M059J (cell line): ENCODE measurements at places on chromosomes 5 and 9. TPM values are rescaled to one million over a fixed set of nuclear protein-coding genes. Genes with fewer than 3 reads are reported as not detected.
A peak's percentile ranks its signal among the peaks of the same experiment; 100 is the strongest.

Gene CNTNAP3
- total RNA-seq: 0.05 and 0.42 TPM in 2 replicates

Gene FOXD4
- total RNA-seq: 0.05 TPM in 1 of 2 replicates, not detected in the other

Gene DEPDC1B
- total RNA-seq: 15.9 and 27.3 TPM in 2 replicates

Gene PNPLA7
- total RNA-seq: 0.27 TPM in 1 of 2 replicates, not detected in the other

Gene NRARP
- not detected in 2 replicates for total RNA-seq

Gene ALDH1A1
- total RNA-seq: 0.07 and 0.71 TPM in 2 replicates

Gene FCN2
- not detected in 2 replicates for total RNA-seq

Gene GADD45G
- total RNA-seq: 0.32 and 0.49 TPM in 2 replicates

Gene PLPP7
- 2.6 and 3.4 TPM in 2 replicates for total RNA-seq

Gene SPINK13
- not detected in 2 replicates for total RNA-seq

GRCh38 chr5:178547052-178547666, 43.0 kb downstream of the COL23A1 start:
- DNase-seq: no peak

DNA sequence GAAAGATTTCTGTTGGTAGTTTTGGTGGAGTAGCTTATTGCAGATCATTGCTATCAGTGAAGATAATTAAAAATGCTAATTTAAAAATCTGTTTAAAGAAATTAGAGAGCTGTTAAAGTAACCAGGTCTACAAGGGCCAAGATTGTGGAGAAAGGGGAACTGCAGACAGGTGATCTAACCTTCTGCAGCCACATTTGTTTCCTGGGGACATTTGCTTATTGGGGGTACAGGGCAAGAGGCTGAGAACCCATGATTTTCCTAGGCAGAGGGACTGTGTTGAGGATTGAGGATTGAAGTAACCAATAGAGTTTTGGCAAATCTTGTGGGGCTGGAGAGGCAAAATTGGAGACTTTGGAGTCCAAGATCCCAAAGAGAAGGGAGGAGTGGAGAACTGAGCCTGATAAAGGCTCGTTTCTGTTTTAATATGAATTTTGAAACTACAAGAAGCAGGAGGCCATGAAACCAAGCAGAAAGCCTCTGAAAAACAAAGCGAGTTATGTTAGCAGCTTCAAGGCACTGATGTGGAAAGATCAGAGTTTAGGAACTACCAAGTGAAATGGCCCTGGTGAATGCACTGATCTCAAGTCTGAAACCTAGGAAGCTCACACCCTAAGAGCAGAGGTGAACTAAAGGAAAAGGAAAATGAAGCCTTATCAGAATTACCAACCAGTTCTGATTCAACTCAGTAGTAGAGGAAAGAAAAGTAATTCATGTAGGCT, 219.8 kb upstream of the C9orf72 start:
- no peak for DNase-seq

- DNase-seq: no peak
Measured at GRCh38 chr5:116371431-116371830, 203.2 kb downstream of the SEMA6A start.

DNA sequence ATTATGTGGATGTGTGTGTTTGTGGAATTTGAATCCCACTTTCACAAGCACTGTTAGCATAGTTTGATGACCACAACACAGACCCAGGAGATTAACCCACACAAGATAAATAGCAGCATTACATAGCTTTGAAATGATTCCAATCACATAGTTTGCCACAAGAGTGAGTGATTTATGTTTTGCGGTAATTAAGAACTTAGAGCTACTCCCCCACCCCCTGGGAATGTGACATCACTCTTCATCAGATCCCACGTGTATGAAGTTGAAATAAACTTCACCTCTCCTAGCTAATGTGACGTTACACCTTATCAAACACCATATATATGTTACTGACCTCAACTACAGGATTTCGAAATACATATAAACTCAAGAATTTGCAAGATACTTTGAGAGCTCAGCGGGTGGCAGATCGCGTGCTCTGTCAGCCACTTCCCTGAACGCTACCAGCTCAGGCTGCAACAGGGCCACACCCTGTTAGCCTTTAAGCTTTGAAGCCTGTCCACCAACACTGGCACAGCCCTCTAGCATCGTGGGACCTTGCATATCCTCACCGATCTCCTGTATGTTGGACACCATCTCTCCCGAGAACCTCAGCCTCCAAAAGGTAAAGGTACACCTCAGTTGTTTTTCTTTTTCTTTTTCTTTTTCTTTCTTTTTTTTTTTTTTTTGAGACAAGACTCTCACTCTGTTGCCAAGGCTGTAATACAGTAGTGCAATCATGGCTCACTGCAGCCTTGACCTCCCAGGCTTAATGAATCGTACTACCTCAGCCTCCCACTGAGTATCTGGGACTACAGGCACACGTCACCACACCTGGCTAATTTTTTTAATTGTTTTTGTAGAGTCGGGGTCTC, 1.7 kb upstream of the AGTPBP1 start:
- DNase-seq: peak; percentile 98

GRCh38 chr5:74130155-74130897, 504.3 kb downstream of the ARHGEF28 start:
- DNase-seq: no peak

DNA sequence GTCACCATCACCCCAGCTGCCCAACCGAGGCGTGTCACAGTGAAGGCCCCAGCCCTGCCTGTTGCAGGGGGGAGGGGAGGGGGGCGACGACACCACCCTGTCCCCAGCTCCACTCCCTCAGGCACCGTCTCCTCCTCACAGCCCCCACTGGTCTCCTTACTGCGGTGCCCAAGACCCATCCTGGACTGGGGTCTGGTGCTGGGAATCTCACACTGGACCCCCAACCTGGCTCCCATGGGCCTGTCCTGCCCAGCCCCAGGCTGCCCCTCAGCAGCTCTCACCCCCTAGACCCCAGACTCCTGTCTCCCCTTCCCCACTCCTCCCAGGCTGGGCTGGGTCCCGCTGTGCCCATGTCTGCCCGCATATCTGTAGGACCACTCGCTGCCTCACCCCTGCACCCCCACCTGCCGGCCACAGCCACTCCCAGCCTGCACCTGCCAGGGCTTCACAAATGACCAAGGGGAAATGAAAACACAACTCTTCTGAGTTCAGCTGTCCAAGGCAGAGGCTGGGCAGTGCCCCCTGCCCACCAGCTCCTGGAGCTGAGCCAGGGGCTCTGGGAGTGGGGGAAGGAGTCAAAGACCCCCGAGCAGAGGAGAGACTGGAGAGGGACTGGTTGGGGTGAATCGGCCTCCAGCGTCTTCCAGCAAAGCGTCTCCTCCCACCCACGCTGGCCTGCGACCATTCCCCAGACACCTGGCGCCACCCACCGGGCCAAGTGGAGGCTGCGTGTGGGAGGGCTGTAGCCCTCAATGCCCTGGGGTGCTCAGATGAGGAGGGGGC, 32.6 kb upstream of the EGFL7 start:
- DNase-seq: peak; percentile 44

GRCh38 chr9:19994296-19994695, 205.5 kb upstream of the SLC24A2 start:
- peak; percentile 97 for DNase-seq

GRCh38 chr9:28301281-28301680, 728.0 kb upstream of the C9orf72 start:
- DNase-seq: peak; percentile 8

GRCh38 chr9:114602620-114603019, 8.5 kb upstream of the TMEM268 start:
- no peak for DNase-seq

DNA sequence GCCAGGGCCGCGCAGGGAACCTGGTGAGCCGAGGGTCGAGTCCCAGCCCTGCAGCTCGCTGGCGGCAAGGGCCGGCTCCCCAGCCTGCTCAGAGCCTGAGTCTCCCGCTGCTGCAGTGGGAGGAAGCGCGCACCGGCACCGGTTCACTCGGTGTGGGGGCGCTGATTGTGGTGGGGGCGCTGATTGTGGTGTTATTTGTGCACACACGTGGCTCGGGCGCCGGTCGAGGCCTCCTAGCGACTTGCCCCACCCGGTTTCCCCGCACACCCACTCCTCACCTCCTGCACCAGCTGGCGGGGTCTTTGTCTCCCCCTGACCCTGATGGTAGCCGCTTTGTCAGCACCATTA, 266.7 kb downstream of the NSG2 start:
- DNase-seq: no peak

- DNase-seq: no peak
Measured at GRCh38 chr5:169860585-169860984, 119.7 kb downstream of the INSYN2B start.

DNA sequence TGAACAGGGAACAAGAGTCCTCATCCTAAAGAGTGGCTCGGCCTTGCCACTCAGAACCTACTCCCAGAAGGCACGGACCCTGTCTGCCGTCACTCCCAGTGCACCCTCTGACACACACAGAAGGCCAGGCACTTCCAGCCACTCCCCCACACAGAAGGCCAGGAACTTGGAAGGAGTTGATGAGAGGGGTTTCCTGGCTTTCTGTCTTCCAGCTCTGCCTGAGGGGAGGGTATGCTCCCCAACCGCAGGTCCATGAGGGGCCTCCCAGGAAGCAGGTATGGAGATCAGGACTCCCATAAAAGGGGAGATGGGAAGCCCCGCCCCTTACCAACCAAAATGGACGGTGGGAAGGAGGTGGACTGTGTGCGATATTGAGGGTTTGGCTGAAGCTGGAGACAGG, 247.6 kb upstream of the IRX4 start:
- no peak for DNase-seq

- no peak for DNase-seq
Measured at GRCh38 chr5:119385136-119385535, 29.3 kb downstream of the TNFAIP8 start.

DNA sequence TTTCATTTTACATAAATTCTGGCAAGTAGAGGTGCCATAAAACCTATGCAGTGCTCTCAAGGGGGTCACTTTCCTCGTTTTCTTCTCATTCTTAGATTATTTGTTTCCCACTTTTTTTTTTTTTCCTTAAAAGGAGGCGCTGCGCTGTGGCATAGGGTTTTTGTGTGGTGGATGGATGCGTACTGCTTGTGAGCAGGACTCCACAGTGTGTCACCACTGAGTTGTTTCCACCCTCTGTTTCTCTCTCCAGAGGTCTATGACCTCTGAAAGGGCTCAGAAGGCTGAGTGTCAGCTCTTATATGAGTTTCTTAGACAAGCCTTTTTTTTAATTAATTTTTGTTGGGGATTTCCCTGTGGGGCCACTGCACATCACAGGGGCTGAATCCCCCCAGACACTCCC, 13.6 kb upstream of the CLTB start:
- no peak for DNase-seq

DNA sequence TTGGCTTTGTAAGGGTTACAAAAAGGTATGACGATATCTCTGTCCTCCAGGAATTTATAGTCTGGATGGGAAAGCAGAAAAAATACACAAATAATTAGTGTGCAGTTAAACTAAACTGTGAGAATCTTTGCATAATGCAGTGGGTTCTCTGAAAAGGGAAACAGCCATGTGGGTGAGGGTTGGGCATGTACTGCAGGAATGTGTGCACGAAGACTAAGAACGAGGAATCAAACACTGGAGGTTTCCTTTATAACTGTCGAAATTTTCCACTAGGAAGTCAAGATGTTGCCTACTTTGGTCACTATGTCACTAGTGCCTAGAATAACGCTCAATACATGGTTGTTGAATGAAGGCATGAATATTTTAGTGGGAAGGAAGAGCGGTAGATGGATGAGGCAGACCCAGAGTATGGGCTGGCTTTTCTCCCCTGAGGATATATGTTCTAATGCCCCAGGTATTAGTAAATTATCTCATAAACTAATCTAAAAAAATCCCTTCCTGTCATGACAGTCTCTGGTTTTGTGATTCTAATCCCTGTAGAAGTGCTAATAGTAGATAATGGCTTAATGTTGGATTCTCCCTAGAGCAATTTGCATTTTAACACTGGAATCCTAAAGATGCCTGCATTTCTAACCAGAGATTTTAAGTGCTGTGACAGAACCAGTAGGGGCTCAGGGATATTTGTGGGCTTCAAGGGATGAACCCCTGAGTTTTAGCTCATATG, 227.3 kb downstream of the NMUR2 start:
- DNase-seq: peak; percentile 35

DNA sequence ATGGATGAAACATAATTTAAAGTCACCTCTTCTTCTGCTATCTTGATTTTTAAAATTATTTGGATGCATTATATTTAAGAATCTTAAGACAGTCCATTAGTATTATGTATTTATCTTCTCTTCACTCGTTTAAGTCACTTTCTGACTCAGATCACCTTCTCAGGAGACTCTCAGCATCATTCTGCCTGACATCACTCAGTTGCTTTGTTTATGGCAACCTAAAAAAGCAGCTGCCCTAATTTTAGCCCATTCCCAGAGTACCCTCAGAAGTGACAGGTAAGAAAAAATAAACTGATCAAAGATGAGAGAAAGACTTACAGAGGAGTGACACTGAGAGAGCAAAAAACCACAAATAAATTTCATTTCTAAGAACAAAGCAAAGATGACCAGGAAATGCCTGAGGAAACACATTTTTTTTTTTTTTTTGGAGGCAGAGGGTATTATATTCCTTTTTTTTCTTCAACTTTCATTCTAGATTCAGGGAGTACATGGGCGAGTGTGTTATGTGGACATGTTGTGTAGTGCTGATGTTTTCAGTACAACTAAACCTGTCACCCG, 140.5 kb downstream of the MUSK start:
- peak; percentile 73 for DNase-seq

- no peak for DNase-seq
Measured at GRCh38 chr9:89956331-89956730, 351.5 kb downstream of the GADD45G start.

DNA sequence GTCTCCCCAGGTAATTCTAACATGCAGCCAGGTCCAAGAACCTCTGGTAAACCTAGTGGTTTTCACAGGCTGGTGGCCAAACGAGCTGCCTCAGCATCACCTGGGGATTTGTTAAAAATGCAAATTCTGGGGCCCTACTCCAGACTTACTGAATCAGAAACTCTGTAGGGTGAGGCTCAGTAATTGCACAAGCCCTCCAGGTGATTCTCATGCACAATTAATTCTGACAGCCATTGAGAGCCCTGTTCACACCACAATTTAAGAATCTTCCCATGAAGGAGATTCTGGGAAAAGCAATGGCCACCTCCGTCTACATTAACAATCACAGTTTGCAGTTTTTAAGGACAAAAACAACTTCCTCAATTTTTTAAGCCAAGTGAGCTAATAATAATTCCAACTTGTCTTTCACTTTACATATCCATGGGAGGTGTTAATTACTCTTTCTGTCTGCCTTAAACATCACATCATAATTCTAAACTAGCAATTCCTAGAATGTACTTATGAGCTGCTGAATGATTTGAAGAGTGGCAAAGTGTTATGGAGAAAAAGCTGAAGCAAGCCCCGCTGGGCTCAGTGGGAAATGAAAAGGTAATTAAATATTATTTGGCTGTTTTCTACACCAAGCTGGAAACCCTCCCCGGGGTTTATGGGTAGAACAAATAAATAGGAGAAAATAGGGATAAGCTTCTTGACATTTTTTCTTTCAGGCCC, 70.0 kb downstream of the GLDC start:
- DNase-seq: no peak

- DNase-seq: no peak
Measured at GRCh38 chr5:801472-801871, 16.9 kb upstream of the ZDHHC11B start.
